ENCODE measurements at places on chromosomes 6 and 20. TPM values are rescaled to one million over a fixed set of nuclear protein-coding genes. Genes with fewer than 3 reads are reported as not detected.

The EXOC2 gene
- 27.0 TPM for total RNA-seq

The SPEF1 gene
- 0.17 TPM for total RNA-seq

The ROS1 gene
- total RNA-seq, result not detected

The RIMS1 gene
- not detected for total RNA-seq
